ENCODE measurements at places on chromosomes 12 and 14.

DNA sequence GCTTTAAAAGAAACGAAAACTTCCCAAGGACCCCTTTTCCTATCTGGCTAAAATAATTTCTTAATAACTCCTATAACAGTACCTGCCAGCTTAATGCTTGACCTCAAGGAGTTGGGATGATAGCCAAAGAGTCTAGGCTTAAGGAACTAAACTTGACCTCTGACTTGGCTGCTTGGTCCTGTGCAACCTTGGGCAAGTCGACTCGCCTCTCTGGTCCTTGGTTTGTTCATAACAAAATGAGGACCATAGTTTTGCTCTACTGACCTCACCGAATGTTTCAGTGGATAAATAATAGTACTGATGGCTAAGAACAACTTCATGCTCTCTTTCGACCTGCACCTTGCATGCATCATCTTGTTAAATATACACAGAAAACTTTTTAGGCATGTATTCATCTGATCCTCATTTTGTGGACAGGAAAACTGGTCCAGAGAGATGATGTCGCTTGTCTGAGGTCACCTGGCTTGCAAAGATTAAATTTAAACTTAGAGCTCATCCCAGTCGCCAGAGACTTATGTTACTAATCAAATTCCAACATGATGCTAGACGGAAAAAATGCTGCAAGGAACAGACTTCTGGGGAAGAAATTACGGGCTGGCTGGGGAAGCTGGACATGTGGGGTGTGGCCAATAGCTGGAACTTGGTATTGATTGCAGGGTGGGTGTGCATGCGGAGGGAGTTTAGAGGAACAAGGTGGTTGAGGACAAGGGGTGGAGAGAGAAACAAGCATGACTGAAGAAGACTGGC lies 38.0 kb upstream of the WSCD2 start:
- DNase-seq: no peak

DNA sequence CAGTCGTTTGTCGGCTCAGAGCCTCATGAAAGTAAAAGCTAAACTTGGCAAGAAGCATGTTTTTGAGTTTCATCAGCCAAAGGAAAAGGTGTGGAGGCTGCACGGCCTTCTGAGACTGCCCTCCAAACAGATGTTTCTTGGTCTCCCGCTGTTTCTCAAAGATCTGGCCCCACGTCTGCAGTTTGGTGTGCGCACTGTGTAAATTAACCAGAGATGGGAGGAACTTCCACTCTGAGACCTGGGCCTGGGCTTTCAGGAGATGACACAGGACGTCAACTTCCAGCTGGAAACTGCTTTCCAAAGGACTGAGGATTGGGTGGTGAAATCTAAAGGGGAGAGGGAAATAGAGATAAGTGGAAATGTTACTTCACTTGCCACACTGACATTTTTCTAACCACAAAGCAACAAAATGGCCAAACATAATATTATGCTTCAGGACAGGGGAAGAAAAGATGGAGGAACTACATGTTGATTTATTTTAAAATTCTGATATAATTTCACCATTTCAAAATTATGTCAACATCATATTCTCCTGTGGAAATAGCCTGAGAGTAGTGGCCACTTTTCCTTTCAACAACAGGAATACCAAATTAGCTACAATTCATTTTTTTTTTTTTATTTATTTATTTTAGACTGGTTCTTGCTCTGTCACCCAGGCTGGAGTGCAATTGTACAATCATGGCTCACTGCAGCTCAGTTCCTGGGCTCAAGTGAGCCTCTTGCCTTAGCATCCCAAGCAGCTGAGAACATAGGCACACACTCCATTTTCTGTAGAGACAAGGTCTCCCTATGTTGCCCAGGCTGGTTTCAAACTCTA lies 27.6 kb downstream of the KICS2 start:
- no peak for DNase-seq

DNA sequence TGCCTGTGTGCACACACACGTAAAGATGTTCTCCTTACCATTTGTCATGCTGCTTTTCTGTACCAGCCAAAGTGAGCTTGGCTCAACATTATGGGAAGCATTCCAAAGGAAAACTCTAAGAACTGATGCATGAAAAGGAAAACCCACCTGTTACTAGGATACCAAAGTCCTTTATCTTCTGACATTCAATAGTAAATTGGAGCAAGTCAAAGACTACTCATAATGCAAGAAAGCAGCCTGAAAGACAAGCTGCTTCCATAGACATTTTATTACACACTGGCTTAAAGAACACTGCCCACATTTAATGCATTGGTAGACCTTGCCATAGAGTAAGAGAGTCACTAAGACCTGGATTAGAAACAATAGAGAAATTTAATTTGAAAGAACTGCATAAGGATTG lies 159.0 kb downstream of the LRIG3 start:
- DNase-seq: no peak

DNA sequence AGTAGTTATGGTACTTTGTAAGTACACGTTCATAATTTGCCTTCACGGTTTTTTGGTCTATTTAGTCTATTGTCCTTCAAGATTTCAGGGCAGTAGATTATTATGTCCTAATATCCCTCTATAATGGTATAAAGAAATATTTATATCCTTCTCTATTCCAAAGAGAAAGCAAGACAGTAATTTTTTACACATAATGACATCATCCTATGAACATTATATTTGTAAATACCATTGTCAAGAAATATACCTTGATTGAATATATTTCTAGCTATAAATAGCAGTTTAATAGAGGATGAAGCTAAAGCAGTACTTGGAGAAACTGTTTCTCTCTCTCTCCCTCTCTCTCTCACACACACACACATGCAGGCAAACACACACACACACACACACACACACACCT lies 77.0 kb downstream of the C12orf50 start:
- no peak for DNase-seq

GRCh38 chr12:92794814-92795213 lies 92.0 kb downstream of the PLEKHG7 start:
- no peak for DNase-seq

GRCh38 chr14:101122237-101123141 lies 219.0 kb upstream of the RTL1 start:
- DNase-seq: no peak

- no peak for DNase-seq
These were observed 71.6 kb downstream of the PDE6H start for GRCh38 chr12:15044471-15044870.

DNA sequence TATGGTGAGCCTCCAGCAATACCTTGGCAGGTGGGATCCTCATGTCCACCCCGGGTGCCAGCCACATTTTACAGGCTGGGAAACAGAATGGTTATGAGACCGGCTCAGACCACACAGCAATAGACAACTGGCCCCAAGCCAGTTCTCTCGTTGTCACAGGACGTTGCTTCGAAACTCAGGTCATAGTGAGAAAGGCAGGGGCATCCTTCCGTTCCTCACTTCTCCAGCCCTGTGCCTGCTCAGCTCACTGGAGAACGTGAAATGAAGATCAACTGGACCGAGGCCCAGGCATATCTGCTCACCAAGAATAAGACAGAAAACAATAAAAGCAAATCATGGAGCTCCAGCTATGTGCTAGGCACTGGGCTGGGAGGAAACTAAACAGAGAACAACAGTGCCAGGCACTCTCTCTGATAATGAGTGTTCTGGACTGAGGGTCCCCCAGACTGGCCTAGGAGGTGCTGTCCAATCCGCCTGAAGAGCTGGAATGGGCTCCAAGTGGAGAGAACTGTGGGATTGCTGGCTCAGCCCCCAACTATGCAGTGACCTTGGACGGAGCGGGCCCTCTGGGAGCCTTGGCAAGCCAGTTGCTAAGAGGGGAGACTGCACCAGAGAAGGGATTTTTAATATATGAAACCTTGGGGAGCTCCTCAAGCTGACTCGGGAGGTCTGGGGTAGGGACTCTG lies 18.8 kb upstream of the FAIM2 start:
- DNase-seq: no peak

DNA sequence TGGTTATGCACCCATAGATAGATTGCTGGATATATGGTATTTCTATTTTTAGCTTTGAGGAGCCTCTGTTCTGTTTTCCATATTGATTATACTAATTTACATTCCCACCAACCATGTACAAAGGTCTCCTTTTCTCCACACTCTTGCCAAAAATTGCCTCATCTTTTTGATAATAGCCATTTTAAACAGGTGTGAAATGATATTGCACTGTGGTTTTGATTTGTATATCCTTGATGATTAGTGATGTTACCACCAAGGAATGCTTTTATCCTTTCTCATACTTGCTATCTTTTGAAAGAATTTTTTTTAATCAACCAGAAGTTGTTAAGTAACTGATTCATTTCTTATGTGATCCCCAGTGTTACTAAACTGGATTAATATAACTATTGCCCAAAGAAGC lies 60.0 kb downstream of the BBS10 start:
- no peak for DNase-seq

DNA sequence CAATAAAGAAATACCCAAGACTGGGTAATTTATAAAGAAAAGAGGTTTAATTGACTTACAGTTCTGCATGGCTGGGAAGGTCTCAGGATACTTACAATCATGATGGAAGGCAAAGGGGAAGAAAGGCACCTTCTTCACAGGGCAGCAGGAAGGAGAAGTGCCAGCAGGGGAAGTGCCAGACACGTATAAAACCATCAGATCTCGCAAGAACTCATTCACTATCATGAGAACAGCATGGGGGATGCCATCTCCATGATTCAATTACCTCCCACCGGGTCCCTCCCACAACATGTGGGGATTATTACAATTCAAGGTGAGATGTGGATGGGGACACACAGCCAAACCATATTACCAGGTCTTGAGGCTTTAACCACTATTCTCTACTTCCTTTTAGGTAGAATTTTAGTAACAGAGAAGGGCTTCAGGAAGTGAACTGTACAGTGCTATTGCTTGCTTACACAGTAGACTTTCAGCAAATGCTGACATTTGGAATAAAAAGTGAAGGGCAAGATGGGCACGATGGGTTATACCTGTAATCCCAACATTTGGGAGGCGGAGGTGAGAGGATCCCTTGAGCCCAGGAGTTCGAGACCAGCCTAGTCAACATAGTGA lies 40.8 kb upstream of the OR4E1 start:
- DNase-seq: no peak

- DNase-seq: no peak
These were observed 12.2 kb downstream of the RPH3A start for GRCh38 chr12:112803620-112804282.

GRCh38 chr14:42687421-42687820 lies 1080.7 kb downstream of the LRFN5 start:
- DNase-seq: no peak

- DNase-seq: no peak
These were observed 85.4 kb upstream of the DYNC1H1 start for GRCh38 chr14:101878822-101879528.

- no peak for DNase-seq
These were observed 33.3 kb upstream of the BCAT1 start for GRCh38 chr12:24982250-24982649.

DNA sequence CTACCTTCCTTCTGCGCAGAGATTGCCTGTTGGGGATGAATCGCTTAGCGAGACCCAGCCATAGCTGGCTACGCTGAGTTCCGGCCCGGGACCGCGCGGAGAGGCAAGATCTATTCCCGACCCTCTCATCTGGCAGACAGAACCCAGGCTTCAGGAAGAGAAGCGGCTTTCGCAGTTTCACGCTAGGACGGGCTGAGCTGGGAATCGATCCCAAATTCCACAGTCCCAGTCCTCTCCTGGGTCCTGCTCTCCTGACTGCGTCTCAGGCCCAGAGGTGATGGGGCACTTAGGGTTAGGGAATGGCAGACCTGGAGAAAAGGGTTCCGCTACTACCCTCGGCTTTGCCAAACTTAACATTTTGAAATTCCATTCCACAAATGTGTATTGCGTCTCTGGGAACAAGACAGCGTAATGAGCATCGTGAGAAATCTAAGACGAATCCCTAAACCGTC lies 2.8 kb downstream of the PTPN21 start:
- DNase-seq: no peak

- no peak for DNase-seq
These were observed 9.3 kb downstream of the PEBP1 start for GRCh38 chr12:118145113-118145797.

DNA sequence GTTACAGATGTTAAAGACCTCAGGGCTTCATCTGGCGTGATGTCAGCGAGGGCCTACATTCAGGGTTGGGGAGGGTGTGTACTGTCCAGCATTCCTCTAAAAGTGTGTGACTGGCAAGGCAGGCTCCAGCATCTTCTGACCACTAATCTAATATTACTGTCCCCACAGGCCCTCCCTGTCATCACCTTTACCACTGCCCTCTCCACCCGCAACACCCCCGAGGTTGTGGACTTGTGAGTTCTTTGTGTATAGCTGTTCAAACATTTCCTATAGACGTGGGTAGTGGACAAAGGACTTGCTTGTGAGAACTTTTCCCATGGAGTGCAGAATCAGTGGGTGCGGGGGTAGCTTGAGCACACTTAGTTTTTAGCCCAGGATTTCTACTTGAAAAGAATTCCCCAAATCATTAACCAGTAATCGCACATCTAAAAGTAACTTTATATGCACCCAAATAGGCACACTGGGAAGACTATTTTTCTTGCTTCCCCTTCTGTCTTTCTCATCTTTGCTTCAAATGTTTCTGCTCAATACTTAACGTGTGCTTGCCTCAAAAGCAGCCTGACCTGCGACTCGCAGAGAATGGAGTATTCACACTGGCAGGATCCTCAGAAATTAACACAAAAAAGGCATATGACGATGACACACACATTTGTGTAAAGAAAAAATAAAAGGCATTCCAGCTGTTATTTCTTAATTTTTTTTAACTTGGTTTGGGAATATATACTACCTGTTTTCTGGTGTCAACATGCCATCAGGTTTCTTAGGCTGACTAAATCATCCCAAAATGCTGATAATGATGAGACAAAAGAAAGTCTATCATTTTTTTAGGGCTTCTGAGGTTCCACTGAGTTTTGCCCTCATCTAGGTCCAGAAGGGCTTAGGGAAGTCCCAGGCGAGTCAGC lies 158.4 kb upstream of the HIF1A start:
- no peak for DNase-seq

- DNase-seq: no peak
These were observed 22.9 kb downstream of the CPSF2 start for GRCh38 chr14:92144708-92145107.

- DNase-seq: no peak
These were observed 19.8 kb downstream of the LEMD3 start for GRCh38 chr12:65189028-65189718.

DNA sequence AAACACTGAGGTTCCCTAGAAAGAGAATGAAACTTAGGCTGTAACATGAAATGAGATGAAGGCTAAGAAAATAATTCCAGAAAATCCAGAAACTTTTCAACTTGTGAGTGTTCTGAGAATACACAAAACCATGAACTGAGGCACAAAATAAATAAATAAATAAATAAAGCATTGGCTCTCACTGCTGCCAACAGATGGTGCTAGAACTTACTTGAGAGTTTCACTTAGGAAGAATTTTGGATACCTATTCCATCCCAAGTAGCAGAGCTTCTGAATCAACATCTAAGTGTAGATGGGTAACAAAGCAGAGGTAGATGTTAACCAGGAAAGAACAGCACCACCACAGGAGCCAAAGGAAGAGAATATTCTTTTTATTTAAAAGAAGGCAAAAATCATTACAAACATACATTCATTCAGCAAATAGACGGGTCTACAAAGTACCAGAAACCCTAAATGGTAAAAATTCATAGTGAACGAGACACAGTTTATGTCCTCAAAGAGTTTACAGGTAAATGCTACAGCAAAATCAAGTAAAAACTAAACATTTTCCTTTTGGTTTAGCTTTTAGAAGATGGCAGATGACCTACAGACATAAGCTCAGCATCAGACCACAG lies 16.7 kb downstream of the EPS8 start:
- DNase-seq: no peak
